Esophagus muscularis mucosa (tissue), 4 donors: ENCODE measurements at places on chromosomes 6 and 20. TPM values are rescaled to one million over a fixed set of nuclear protein-coding genes. Genes with fewer than 3 reads are reported as not detected.

DNA sequence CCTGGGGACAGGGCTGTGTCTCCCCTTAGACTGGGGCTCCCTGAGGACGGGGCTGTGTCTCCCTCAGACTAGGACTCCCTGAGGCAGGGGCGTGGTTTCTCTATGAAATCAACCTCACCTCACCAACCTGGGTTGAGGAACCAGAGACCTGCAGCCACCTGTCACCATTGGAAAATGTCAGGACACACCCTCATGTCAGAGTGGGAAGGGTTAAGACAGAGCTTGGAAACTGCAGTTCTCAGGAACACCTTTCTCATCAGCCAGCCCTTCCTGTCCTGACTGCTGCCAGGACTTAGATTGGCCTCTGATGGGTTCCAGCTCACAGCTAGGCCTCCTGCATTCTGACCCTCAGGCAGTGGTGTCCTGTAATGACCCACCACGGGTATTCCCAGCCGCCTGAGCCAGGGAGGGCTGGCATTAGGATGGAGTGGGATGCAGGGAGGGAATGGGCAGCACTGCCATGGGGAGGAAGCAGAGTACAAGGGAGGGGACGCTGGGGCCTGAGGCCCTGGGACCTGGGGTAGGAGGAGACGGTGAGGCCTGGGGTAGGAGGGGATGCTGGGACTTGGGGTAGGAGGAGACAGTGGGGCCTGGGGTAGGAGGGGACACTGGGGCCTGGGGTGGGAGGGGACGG, 76.3 kb downstream of the MRPL14 start:
- DNase-seq: no peak

DNA sequence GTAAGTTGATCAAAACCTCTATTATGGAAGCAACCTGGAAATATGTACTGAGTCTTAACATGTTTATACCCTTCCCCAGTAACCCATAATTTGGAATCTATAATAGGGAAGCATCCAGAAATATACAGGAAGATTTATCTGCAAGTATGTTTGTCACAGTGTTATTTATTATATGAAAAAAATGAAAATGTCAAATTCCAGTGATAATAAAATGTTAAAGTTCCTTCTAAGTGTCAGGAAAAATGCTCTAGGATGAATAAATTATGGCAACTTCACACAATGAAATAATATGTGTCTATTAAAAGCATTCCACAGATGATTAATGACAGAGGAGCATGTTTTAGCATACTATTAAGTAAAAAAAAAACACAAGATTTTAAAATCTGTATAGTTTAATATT, 237.7 kb upstream of the PRND start:
- no peak for DNase-seq

Gene GRM1
- total RNA-seq: not detected

Gene COL10A1
- total RNA-seq: not detected

DNA sequence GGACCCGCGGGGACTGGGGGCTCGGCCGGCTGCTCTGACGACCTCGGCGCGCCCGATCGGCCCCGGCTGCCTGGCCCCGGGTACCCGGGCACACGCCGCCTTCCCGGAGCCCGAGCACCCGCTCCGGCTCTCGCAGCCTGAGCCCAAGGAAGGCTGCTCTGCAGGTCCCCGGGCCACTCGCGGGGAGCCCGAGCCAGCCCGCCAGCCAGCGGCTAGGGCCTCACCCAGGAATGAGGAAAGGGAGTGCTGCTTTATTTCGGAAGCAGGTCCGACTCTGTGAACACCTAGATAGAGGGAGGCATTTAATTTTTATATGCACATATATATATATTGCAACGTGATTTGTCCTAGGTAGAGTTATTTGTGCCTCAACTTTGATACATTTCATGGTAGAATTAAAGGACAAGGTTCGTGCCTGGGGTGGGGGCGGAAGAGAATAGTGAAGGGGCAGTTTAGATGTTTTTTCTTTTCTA, 15.5 kb downstream of the FOXA2 start:
- no peak for DNase-seq

Gene MUCL3
- not detected for total RNA-seq

DNA sequence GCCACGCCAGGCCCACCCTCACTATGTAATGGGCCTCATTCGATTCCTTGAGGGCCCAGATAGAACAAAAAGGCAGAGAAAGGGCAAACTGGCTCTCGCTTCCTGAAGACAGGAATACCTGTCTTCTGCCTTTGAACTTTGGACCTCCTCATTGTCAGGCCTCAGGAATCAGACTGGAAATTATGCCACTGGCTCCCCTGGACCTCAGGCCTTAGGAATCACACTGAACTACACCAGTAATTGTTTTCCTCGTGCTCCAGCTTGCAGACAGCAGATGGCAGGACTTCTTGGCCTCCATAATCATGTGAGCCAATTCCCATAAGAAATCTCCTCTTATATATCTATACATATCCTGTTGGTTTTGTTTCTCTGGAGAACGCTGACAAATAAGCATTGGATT, 258.6 kb upstream of the KCNG1 start:
- no peak for DNase-seq

Gene HEY2
- 3.1 TPM for total RNA-seq

DNA sequence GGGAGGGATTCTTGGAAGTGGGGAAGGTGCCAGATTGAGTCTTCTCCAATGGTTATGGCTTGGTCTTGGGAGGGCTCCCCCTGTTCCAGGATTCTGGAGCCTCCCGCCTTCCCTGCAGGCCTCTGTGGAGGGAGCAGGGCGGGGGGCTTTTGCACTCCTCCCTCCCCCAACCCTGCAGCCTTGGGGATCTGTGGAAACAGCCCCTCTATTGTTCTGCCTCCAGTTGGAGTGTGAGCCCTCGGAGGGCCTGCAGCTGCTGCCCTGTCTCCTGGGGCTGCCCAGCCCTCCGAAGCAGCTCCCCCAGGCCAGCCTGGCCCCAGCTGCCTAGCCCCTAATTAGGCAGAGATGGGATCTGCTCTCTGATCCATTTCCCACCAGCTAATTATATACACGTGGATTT, 14.7 kb downstream of the FAM110A start:
- no peak for DNase-seq

DNA sequence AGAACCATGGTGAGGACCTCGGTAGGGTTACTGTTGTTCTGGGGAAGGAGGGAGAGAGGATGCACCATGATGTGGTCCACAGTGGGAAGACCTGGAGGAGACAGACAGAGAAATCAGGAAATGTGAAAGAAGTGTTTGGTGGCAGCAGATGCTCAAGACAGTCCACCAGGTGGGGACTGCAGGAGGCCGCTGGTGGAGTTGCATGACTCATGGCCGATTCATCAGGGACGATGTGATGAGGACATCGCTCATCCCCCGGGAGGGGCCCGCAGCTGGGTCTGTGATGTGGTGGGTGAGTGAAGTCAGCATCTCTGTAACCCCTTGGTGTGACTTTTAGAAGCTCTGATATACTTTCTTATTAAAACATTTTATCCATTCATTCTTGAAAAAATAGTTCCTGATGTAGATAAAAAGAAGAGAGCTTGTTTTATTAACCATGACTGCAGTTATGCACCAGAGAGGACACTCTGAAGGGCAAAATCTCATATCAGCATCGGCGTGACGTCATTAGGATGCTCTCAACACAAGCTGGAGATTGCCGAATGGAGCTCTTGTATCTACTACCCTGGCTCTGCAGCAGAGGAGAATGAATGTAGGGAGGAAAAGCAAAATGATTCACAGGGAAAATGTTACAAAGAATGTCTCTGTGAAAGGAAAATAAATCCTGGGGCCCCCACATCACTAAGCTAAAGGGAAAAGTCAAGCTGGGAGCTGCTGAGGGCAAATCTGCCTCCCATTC, 71.2 kb downstream of the RAMACL start:
- no peak for DNase-seq

DNA sequence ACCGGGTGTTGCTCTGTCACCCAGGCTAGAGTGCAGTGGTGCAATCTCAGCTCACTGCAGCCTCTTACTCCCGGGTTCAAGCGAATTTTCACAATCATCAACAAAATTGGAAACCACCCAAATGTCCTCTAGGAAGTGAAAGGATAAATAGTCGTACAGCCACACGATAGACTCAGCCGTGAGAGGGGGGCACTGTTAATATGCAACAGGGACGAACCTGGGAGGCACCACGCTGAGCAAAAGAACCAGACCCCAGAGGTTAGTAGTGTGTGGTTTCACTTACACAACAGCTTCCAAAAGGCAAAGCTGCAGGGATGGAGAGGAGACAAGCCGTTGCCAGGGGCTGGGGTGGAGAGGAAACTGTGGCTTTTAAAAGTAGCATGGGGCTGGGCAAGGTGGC, 30.1 kb upstream of the NTSR1 start:
- DNase-seq: no peak

DNA sequence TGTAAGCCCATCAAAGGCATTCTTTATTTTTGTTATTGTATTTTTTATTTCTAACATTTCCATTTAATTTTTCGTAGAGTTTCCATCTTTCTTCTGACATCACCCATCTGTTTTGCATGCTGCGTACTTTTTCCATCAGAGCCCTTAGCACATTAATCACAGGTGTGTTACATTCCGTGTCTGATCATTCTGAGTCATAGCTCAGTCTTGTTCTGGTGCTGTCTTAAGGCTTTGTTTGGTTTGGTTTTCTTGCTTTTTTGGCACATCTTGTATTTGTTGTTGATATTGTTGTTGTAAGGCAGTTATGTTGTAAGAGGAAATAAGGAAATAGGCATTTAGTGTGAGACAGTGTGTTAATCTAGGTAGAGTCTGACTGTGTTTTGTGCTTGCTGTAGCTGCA, 214.6 kb upstream of the CDH4 start:
- DNase-seq: no peak

GRCh38 chr6:91569071-91569470, 982.2 kb upstream of the MAP3K7 start:
- DNase-seq: no peak

DNA sequence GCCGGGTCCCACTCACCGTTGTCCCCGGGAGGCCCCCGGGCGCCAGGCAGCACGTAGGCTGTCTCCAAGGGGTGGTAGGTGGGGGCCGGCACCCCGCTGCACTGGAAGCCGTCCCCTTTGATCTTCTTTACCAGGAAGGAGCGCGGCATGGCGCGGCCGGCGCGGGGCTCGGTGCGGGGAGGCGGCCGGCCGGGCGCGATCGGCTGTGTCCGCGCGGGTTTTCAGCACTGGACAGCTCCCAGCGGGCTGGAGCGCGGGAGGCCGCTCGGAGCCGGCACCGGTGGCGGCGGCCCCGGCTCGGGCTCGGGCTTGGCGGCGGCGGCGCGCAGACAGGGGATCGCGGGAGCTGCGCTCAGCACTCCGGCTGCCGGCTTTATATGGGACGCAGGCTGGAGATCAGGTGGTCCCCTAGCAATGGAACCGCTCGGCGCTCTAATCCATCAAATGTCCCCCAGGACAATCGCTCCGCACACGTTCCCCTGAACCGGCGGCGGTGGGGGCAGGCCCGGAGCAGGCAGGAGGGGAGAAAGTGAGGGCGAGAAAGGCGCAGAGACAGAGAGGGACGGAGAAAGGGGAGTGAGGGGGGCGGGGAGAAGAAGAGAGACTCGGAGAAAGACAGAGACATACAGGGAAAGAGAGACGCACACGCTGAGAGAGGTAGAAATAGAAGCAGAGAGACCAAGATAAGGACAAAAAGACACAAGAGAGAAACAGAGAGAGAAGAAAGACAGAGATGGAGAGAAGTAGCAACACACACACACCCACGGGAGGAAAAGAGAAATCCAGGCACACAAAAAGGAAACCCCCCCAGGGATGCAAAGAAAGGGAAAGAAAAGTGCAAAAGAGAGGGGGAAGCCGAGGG, at the start of gene SCRT2:
TSS of gene SCRT2 (minus strand) at position 350 of the 862 bp plus-strand sequence. CDS start at position 149, 201 bp downstream.
- DNase-seq: no peak

- no peak for DNase-seq
Observed at GRCh38 chr6:109720311-109720710, 29.2 kb downstream of the FIG4 start.

Gene PRDM13
- not detected for total RNA-seq

DNA sequence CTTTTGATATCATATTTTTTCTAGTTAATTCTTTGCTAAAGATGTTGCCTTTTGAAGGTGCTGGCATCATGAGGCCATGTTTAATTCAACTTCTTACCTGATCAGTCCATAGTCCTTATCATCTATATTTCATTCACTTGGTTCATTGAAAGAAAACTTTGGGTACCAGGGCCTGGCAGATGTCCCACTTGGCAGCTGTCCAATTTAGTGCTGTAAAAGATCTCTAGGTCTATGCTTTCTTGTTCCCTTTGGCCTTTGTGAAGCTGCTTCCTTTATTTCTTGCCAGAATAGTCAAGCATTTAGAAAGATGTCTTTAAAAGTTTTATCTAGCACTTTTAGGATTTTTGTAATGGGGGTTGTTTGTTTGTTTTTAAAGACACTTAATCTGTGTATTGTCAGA, 61.7 kb upstream of the EYA4 start:
- DNase-seq: no peak

- no peak for DNase-seq
Observed at GRCh38 chr20:5077761-5078387, 41.9 kb downstream of the PCNA start.

- no peak for DNase-seq
Observed at GRCh38 chr20:9374480-9374879, 139.9 kb upstream of the LAMP5 start.

Gene NFATC2
- total RNA-seq: 11.6 TPM

Gene GSTA2
- total RNA-seq: not detected

Gene TP53TG5
- 1.1 TPM for total RNA-seq

Gene MBOAT1
- total RNA-seq: 4.3 TPM

- DNase-seq: no peak
Observed at GRCh38 chr6:43274916-43275597, 23.0 kb upstream of the SLC22A7 start.

Gene SIM1
- not detected for total RNA-seq

DNA sequence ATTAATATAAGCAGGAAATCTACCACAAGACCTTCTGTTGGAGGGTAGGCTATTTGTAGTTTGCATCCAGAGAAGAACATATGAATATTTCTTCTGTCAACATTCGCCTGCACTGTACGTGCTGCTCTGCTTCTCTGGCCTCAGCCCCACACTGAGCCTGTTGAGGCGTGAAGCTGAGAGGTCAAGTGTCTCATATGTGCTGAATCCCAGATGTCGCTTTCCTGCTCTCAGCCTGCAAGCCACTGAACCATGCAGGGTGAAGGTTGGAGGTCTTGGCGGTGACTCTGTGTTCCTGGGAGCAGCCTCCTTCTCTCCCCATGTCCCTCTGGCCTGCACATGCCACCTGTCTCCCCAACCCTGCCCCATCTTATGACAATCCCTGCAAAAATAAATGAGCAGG, 83.6 kb downstream of the TMEM170B start:
- DNase-seq: no peak

Gene SLC22A7
- total RNA-seq: not detected

- DNase-seq: no peak
Observed at GRCh38 chr20:61932199-61932592, 133.5 kb downstream of the TAF4 start.
